ENCODE measurements at places on chromosomes 2 and 18.
A peak's percentile ranks its signal among the peaks of the same experiment; 100 is the strongest.

DNA sequence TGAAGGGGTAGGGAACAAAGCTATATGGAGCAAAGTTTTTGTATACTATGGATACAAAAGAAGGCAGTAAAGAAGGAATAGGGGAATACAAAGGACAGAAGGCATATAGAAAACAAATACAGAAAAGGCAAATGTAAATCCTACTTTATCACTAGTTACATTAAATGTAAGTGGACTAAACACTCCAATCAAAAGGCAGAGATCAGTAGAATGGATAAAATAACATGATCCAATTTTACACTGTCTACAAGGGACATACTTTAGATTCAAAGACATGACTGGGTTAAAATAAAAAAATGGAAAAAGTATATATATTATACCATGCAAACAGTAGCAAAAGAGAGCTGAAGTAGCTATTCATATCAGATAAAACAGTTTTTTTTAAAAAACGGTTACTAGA, 215.0 kb downstream of the PDE11A start:
- DNase-seq = no peak

GRCh38 chr2:57884281-57884680, 162.3 kb upstream of the VRK2 start:
- no peak for DNase-seq

- DNase-seq = no peak
Measured at GRCh38 chr2:240579771-240580614, 6.5 kb upstream of the CAPN10 start.

DNA sequence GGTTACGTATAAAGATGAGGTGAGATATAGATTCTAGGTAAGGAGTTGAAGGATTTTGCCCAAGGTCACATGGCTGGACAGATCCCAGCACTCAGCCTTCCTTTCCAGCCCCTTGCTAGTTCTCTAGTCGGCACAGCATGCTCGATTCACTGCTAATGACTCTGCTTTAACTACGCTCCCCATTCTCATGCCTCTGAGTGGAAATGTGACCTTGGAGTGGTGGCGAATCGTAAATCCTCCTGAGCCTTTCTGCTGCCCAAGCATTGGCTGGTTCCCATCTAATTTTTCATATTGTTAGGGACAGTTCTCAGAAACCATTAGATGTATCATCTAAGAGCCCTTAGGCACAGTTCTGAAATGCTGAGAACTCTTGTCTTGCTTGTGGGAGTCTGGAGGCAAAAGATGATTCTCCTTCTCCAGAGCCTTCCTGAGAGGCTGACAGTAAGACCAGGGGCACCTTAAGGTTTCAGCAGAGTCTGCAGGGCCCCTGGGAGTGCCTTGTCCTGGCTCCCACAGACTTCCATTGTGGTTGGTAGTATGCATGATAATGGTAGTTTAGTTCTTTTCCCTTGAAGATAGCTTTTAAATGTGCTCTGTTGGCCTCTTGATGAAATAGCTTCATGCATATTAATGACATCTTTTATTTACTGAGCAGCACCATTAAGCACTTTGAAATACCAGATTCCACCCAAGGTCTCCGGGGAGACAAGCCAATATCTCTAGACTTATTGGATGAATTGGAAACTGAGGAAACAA, 377.8 kb upstream of the SLC14A2 start:
- DNase-seq = no peak

GRCh38 chr2:30789670-30790210, 17.5 kb downstream of the CAPN13 start:
- DNase-seq = no peak

DNA sequence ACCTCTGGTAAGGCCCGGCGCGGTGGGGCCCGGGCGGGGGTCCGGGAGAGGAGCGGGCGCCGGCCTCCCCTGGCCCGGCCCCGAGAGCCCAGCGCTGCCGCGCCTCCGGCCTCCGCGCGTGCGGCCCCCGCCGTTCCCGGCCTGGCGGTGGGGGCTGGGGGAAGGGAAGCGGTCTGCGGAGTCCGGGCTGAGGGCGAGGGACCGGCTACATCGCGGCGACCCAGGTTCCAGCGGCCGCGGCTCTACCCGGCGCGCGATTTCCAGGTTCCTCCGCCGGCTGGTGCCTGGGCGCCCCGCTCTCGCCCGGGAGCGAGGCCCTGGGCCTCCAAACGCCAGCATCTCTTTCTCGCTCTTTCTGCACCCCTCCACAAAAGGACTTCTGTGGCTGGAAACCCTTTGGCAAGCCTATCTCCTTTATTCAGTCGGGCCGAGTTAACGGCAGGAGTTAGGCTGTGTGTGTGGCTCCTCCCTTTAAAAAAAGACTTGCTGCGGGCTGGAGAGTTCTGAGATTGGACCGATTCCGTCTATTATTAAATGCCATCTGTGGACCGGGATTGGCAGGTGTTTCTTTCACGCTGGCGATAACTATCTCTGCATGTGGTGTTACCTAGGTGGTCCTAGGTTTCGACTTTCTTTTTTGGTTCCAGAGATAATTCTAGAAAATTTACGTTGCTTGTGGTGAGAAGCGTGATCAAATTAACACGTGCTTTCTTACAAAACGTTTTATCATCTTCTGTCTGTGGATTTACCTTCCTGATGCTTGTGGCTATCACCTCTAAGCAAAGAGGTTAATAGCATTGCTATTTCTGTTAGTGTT, 592 bp downstream of the ME2 start:
- DNase-seq = no peak

- DNase-seq = no peak
Measured at GRCh38 chr2:152657043-152657442, 60.2 kb downstream of the PRPF40A start.

DNA sequence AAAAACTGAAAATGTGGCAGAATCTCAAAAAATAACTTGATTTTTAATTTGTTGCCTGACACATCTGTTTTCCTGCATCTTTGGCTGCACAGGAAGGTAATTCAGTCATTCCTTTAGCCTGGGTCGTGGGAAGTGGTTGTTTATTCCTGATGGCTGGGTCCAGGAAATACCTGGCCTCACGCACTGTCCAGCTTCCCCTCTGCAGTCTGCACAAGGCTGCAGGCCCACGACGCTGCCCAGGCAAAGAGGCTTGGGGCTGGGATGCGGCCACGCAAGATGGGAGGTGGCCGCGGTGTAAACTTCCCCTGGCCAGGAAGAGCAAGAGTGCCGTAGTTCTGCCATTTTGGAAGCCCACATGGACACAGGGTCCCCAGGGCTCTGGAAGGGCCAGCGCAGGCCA, 28.2 kb downstream of the TSHZ1 start:
- no peak for DNase-seq

GRCh38 chr2:42999391-42999841, 207.0 kb upstream of the HAAO start:
- DNase-seq = no peak

DNA sequence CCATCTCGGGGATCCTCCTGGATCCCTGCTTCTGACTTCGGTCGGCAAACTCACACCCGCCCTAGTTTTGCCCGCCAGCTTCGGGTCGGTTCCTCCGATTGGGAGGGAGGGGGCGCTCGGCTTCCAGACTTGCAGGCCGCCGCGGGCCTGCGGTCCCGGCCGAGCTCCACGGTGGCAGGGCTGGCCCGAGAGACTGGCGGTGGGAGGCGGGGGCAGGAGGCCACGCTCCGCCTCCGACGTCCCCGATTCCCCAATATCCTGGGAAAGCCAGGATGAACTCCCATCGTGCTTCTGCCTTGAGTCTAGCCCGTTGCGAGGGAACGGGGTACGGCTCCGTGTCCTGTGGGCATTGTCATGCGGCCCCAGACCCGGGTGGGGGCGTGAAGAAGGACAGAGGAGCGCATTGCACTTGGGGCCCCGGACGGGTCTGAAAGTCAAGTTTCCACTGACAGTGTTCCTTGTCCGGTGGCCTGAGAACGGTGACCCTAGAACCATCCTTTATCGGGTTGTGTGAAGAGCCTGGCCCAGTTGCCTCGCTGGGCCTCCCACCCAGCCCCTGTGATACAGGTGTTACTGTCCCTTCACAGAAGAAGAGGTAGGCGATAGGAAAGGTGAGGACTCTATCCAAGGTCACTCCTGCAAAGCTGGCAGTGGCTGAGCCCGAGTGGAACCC, 2.4 kb upstream of the INHBB start:
- peak; percentile 82 for DNase-seq

- DNase-seq = no peak
Measured at GRCh38 chr18:46035696-46036680, 36.1 kb downstream of the PSTPIP2 start.

DNA sequence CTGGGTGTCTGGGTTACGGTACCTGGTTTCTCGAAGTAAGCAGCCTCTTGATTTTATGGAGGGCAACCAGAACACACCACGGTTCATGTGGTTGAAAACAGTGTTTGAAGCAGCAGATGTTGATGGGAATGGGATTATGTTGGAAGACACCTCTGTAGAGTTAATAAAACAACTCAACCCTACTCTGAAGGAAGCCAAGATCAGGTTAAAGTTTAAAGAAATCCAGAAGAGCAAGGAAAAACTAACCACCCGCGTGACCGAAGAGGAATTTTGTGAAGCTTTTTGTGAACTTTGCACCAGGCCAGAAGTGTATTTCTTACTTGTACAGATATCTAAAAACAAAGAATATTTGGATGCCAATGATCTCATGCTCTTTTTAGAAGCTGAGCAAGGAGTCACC, 279.8 kb downstream of the PLCL1 start:
- no peak for DNase-seq

GRCh38 chr2:95383635-95384027, 18.9 kb upstream of the FAHD2A start:
- no peak for DNase-seq

- DNase-seq = no peak
Measured at GRCh38 chr2:120559401-120559800, 176.3 kb upstream of the GLI2 start.

GRCh38 chr2:134217924-134218323, 35.9 kb upstream of the MGAT5 start:
- DNase-seq = no peak

DNA sequence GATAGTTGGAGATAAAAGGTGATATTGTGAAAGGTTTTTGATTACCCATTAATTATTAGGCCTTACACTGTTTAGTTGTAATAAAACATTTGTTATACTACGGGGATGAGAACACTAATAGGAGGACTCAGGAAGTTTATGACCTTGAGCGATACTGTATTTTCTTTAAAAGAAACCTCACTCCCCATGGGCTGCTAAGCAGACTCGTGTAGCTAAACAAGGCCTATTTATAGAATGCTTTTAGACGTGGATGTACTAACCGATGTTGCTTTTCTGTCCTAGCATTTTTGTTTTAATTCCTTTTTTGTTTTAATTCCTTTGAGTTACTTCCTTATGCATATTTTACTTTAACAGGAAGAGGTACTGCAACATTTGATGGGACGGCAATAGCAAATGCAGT, 22.9 kb downstream of the MSH6 start:
- no peak for DNase-seq

DNA sequence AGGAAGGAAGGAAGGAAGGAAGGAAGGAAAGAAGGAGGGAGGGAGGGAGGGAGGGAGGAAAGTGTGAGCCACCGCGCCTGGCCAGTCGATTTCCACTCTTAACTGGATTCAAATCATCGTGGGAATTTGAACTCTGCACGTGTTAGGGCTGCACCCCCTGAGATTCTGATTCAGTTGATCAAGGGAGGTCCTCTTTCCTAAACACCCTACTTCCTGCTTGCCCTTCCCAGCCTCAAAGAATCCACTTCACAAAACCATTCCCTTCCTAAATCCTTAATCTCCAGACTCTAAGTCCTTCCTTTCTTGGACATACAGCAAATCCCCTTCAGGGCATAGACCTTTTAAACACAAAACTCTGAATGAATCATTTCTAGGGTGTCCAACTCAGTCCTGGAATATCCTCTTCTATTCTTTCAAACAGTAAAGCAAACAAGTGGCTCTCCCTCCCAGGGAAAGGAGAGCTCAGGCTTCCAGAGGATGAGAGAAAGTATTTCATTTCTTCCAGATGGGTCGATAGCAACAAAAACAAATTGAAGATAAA, 68.2 kb upstream of the MBOAT2 start:
- no peak for DNase-seq

- no peak for DNase-seq
Measured at GRCh38 chr18:8504880-8505435, 104.3 kb upstream of the RAB12 start.

DNA sequence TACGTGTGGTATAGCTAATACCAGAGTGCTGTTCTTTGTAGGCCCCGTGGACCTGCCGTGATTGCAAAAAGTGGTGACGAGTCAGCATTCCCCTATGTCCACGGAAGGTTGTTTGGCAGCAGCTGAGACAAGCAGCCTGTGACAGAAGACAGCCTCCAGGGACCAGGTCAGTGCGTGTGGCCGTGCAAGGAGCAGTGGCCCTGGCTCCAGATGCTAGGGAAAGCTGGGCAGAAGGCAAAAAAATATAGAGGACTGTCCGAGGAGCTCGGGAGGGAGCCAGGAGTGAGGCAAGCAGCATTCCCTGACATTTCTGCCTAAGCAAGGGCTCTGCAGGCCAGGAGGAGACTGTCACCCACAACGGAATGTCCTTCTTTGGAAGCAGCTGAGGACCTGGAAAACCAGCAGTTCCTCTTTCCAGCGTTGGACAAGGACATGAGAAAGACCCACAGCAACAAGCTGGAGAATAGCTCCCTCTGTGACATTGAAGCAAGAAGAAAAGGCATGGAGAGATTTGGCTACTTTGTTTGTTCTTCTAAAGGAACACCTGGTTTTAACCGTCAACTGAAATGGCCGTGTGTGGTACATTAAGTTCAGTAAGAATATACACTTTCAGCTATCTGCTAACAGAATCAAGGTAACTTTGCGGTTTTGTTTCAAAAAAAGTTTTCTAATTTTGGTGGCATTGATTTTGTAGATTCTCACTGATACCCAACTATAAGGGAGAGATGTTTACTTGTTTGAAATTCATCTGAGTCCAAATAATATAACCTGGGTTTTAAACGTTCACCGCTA, 58.3 kb downstream of the NPAS2 start:
- DNase-seq = no peak

DNA sequence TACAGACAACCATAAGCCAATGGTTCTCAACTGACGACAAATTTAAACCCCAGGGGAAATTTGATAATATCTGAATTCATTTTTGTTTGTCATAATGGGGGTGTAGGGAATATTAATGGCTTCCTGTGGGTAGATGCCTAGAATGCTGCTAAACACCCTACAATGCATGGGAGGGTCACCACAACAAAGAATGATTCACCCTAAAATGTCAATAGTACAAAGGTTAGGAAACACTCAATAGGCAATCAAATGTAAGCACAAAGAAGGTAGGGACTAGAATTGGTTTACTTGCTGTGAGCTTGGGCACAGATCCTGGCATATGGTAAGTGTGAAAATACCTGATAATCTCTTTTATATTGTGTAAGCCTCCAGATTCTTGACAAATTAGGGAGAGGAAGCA, 20.1 kb upstream of the FANCL start:
- DNase-seq = no peak

DNA sequence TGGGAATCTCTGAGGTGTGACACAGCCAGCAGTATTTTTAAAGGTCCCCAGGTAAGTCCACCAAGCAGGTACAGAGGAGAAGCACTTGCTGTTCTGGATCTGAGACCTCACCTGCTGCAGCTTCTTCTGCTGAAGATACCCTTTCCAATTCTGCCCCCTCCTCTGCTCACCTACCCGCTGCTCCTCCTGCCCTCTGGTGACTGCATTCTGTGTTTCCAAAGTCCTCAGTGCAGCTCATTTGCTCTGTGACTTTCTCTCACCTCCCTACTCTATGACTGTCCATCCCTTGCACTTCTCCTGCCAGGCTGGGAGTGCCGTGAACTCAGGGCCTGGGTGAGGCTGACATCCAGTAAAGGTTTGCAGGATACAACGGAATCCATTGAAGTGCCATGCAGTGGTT, 205.2 kb upstream of the LYPD1 start:
- DNase-seq = no peak

Measured in hindlimb muscle (tissue), 1 donor.